ENCODE measurements at places on chromosomes 1 and 21.

- DNase-seq: no peak
Observed at GRCh38 chr1:66642992-66643391, 109.0 kb downstream of the SGIP1 start.

- peak; percentile 82 for DNase-seq
Observed at GRCh38 chr1:28259934-28260802, 850 bp downstream of the SESN2 start.

- DNase-seq: no peak
Observed at GRCh38 chr1:214549604-214550003, 1.8 kb downstream of the PTPN14 start.

DNA sequence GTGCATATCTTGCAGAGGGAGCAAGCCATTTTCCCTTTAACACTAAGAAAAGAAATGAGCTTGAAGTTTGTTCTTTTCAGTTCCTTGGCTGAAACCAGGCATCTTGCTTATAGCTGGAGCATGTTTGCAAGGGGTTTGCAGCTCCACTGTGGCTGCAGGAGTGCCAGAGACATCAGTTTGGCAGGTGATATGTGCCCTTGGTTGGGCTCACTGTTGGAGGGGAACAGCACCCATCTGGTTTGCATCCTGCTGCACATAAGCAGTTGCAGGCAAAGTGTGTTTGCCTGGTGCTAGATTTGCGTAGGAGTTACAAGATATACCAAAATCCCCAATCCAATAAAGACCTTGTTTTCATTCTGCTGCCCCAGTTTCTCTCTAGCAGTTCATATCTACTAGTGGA, 47.8 kb upstream of the IKBKE start:
- DNase-seq: no peak

DNA sequence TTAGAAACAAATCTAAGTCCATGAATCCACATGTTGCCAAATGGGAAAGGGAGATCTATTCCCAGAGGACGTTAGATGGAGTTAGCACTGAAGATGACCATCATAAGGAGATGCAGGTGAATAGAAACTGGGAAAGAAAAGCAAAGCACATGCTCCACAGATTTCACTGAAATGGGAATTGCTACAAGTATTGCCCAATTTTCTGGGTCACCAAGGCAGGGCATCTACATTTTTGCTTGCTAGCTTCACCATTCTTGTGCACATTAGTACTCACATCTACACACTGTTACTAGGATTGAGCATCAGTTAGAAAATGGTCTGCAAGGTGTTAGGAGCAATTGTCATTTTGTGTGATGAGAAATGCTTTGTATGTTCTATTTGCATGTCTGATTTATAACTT, 99.1 kb downstream of the JAK1 start:
- DNase-seq: no peak

DNA sequence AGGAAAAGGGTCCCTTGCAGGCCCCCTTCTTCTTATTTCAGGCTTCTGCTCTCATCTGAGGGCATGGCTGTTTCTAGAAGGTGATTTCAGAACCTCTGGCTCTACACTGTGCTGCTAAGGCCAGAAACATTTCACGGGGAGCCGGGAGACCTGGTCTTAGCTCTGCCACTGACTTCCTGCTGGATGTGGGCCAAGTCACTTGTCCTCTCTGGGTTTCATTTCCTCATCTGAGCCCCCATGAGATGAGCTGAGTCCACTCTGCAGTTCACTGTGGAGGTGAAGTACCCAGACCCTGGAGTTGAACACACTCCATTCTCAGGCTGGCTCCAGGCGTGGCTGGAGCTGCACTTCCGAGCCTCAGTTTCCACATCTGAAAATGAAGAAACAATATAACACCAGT, 2.1 kb downstream of the PADI1 start:
- DNase-seq: no peak

GRCh38 chr1:205827623-205828022, 14.6 kb upstream of the SLC41A1 start:
- DNase-seq: no peak

GRCh38 chr1:61119085-61119484, 36.7 kb downstream of the NFIA start:
- DNase-seq: no peak

DNA sequence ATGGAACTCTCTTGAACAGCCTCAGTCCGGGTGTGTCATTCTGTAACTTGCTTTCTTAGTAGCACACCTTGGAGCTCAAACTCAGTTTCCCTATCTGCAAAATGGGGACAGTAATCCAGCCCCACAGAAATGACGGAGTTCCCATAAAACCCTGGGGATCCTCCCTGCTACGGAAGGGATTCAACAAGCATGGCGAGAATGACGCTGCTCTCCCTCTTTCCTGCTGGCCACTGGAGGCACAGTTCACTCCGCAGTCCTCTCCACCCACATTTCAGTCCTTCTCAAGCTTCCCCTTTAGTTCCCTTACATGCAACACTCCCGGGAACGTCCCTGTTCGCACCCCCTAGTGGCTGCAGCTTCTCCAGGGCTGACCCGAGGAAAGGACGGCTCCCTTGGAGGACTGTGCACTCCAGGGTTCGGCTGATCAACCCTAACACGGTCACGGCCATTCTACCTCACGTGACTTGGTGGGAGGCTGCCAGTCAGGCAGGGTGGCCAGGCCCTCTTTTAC, 20.6 kb downstream of the RUNX3 start:
- peak; percentile 74 for DNase-seq

GRCh38 chr1:63073309-63074306, 248.8 kb upstream of the FOXD3 start:
- no peak for DNase-seq

DNA sequence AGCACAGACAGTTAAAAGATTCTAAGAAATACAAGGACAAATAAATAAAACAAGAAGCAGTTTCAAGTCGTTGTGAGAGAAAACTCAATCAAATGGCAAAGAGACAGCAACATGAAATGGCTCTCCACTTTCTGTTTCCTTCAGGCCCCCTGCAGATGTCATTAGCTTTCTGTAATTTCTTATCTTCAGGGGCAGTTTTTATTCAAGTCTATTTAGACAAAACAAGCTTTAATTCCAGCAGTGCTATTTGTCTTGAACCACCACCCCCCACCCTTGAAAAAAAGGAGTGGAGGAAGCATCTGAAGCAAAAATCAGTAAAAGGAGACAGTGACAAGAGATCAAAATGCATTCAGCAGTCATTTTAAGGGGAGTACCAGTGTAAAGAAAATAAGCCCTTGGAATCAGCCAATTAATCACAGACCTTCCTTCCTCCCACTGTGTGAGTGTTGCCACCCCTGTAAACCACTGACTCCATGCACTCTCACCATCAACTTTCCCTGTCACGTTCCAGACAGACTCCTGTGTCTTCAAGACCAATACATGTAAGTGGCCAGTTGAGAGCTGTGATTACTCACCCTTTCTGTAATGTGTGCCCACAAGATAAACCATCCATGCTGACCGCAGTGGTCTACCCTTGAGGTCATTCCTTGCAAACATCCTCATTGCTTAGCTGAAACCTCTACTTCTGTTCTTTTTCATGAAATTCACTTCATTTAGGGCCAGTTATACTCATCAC, 136.1 kb upstream of the HOOK1 start:
- DNase-seq: peak; percentile 94

DNA sequence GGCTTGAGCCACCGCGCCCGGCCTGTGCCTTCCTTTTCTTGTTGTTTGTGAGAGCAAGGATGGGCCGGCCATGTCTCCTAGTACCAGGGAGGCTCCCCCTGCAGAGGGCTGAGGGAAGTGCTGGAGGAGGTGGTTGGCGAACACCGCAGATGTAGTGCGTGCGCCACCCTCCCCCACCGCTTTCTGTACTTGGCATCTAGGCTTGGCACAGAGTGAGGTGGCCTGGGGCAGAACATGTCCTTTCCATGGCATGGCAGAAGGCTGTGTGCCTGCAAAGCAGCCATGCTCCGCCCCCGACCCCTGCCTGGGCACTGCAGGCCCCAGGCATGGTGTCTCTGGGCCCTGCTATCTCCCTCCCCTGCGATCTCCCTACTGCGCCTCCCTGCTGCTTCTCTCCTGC, 30.7 kb downstream of the ALPL start:
- no peak for DNase-seq

GRCh38 chr1:14996133-14997050, 157.2 kb upstream of the TMEM51 start:
- peak; percentile 86 for DNase-seq

DNA sequence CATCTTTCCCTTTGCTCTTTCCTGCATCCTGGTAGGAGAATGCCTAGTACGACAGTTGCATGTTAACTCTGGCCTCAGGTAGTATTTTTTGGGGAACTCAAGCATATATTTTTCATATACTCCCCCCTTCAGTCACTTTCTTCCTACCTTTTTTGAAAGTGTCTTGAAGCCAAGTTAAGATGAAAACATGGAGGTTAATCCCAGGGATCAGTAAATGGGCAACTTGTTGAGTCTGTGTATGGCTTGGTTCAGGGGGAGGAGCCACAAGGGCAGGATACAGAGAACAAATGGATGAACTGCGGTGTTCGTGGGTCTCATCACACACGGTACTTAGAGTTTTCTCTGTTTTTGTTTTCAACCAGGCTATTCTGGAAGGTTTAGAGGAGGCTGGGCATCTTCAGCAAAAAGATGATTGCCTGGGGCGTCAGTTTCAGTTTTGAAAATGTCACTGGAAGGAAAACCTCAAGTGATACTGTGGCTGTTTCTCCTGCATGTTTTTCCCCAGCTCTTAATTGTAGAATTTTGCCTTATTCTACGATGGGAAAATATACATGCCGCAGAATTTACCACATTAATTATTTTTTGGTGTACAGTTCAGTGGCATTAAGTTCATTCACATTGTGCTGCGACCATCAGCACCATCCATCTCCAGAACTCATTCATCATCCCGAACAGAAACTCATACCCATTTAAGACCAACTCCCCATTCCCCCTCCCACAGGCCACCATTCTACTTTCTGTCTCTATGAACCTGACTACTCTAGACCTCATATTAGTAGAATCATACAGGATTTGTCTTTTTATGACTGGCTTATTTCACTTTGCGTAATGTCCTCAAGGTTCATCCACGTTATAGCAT, 71.5 kb downstream of the MAP10 start:
- no peak for DNase-seq

DNA sequence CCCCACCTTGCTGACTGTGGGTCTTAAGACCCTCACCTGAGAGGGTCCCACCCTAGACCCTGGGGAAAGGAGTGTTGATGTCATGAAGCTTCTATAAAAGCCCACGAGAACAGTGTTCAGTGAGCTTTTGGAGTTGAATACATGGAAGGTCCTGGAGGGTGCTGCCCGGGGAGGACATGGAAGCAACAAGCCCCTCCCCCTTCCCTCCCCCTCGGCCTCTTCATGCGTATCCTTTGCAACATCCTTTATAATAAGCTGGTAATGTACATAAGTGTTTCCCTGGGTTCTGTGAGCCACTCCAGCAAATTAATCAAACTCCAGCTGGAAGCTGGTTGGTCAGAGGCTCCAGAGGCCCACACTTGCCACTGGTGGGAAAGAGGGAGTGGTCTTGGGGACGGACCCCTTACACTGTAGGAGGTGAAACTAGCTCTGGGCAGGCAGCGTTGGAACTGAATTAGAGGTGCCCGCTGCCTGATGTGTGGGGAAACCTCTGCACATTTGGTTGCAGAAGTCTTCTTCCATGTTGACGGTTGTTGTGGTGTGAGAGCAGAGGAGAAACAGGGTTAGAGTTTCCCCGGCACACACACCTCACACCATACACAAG, 14.7 kb upstream of the COL6A1 start:
- no peak for DNase-seq

Data from ACHN (cell line).